Stimulated activated CD8-positive, alpha-beta memory T cell treated with anti-CD3 and anti-CD28 coated beads, Interleukin-15, amount 100 ng/mL, for 48 hours (primary cell): ENCODE measurements at places on chromosomes 3 and 15.

GRCh38 chr3:127775398-127776109 is 46.8 kb downstream of the MGLL start:
- no peak for DNase-seq

DNA sequence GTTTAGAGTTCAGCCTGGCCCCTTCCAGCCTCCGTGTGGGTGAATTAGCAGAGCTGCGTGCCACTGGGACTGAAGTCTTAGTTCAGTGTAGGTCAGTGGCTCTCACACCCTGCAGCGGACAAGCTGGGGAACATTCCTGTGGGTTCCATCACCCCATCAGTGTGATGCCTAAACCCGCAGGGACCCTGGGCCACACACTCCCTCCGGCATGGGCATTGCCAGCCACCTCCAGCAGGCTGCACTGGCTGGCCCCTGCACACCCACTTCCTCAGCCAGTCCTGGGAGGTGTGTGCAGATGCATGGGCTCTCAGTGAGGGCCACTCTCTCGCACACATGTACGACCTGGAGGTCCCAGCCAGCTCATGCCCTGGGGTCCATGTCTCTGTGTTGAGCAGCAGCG is 32.1 kb upstream of the TOPBP1 start:
- DNase-seq: no peak

DNA sequence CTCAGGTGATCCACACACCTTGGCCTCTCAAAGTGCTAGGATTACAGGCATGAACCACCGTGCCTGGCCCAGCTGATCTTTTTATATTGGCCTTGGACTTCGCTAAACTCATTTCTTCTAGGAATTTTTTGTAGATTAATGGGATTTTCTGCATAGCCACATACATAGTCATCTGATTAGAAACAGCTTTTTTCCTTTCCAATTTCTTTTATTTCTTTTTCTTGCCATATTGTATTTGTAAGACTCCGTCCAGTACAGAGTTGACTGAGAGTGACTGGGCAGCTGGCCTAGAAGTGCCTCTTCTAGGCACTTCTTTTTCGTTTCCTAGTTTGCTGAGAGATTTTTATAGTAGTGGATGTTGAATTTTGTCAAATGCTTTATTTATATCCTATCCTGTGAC is 37.4 kb downstream of the ARIH1 start:
- no peak for DNase-seq

DNA sequence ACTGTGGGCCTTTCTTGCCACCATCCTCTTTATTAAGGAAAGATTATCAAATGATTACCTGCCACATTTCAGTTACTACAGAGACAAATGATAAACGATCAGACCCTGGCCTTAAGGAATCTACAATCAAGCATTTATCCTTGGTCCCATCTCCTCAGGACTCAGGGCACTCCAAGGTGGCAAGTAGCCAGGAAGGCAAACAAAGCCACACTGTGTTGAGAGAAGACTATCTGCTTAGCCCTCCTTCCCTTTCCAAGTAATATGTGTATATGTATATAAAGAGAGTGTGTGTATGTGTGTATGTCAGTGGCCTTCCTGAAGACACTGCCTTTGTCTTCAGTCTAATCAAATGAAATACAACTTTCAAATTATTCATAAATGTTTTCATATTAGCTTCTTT is 490.1 kb upstream of the ATP11B start:
- no peak for DNase-seq

DNA sequence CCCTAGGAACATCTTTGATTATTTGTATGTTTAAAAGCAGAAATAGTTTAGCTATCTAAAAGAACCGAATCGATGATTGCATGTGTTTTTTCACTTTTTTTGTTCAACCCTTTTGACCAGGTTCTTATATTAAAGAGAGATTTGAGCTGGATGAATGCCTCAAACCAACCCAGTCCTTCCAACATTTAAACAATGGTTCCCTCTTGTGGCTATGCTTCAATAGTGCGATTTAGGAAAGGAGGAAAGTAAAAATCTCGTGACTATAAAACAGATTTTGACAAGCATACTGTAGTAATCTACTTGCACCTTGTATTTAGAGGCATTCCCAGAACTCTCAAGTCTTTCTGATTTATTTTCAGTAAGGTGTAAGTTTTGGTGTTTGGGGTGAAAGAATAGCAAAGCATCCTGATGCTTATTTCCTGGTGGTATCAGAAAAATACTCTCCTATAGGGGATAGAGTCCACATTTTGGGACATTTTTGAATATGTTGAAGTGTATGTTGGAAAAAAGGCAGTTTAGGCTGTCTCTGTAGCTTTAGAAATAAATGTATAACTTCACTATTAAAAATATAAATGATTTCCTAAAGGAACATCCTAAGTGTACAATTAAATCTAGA is 159.6 kb upstream of the KCNH8 start:
- DNase-seq: no peak

GRCh38 chr15:56659197-56659596 is 74.1 kb downstream of the ZNF280D start:
- no peak for DNase-seq

DNA sequence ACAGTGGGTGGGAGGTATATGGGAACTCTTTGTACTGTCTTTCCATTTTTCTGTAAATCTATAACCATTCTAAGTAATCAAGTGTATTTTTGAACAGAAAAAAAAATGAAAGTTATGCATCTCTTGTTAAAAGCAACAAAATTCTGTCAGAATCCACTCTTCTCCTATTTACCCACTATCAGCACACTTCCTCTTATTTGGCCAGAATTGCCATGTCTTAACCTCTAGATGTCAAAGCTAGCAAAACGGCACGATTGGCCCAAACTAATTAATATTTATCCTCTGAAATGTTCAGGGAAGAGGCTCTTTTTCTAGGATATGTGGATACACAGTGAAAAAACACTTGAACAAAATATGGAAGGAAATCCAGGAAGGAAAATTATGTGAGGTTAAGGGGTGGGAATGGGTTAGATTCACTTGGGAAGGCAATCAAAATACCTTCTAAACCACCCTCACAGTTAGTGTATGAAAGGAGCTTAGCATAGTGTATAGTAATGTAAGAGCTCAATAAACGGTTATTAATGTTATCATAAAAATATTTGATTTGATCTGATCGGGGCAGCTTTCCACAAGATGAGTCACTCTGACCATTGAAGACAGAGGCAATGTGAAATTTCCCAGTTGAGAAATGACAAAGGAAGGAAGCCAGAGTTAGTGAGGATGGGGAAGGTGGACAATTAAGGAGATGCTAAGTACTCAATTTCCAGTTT is 20.1 kb upstream of the TGFBR2 start:
- no peak for DNase-seq

GRCh38 chr3:197083486-197083885 is 53.9 kb upstream of the MELTF start:
- peak; percentile 6 for DNase-seq

DNA sequence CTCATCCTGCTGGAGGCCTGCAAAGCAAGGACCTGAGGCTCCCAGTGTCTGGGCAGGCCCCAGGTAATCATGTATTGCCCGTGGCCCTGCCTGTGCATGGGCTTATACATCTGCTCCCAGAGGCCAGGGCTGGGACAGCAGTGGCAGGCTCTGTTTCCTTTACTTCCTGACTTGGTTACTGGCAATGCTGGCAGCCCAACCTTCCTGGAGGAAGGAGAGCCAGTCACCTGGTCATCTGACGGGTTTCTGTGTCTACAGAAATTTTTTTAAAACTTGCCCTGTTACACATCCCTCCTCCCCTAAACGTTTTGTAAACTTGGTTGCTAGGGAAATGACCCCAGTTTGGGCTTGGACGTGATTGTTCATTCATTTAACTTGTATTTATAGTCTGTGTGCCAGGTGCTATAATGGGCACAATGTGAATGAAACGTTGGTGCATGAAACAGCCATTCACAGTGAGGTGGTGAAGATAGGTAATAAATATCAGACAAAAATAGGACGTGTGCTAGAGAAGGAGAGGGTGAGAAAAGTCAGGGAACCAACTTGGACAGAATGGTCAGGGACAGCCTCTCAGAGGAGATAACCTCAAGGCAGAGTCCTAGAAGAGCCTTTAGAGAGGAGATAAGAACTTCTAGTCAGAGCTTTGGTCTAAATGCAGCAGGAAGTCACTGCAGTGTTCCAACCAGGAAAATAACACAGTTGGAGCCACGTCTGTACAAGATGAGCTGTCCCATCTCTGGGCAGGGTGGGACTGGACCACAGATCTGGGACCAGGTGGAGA is 14.1 kb downstream of the TEX264 start:
- no peak for DNase-seq

- DNase-seq: no peak
These were observed 234.7 kb upstream of the ZPLD1 start for GRCh38 chr3:102200126-102200525.

- DNase-seq: no peak
These were observed 83.1 kb downstream of the RETNLB start for GRCh38 chr3:108673988-108674661.

GRCh38 chr15:84633311-84634227 is 20.5 kb downstream of the WDR73 start:
- DNase-seq: peak; percentile 56

GRCh38 chr15:77533578-77534430 is 98.9 kb downstream of the LINGO1 start:
- no peak for DNase-seq

DNA sequence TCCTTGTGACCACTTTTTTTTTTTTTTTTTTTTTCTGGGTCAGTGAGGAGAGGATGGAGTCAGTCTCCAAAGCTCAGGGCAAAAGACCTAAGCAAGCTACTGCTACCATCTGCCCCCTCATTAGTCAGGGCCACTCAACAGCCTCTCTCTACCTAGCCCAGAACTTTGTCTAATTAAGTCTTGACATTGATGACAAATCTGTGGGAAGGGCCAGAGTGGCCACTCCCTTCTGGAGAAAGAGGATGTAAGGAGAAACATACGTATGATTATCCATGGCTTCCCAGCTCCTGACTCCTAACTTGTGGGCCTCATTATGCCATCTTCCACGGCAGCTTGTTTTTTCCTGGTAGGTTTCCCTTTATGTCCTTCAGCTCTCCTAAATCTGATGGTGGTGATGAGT is 37.9 kb downstream of the NR1I2 start:
- DNase-seq: no peak

DNA sequence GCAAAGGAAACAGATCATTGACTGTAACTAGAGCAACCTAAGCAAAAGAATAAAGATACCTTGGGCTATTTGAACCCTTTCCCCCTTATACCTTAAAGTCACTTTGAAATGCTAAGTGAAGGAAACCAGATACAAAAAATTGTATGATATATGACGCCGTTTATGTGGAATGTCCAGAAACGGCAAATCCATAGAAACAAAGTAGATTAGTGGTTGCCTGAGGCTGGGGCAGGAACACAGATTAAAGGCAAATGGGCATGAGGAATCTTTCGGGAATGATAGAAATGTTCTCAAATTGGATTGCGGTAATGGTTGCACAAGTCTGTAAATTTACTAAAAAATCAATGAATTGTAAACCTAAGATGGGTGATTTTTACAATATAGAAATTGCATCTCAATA is 160.1 kb upstream of the CCDC54 start:
- DNase-seq: no peak

DNA sequence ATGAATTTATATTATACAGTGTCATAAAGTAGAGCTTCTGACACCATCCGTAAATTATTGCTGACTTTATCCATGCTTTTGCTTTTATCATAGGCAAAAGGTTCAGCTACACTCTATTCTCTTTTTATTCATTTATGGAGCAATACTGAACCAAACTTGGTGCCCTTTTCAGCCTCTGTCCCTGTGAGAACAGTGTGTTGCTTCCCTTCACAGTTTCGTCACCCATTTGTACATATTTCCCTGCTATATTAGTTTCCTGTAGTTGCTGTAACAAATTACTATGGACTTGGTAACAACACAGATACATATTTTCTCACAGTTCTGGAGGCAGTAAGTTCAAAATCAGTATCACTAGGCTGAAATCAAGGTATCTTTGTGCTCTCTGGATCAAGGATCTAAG is 2.8 kb upstream of the RPL24 start:
- DNase-seq: no peak

GRCh38 chr3:13070391-13071070 is 2.7 kb downstream of the IQSEC1 start:
- DNase-seq: no peak

- no peak for DNase-seq
These were observed 63.2 kb downstream of the MAGEF1 start for GRCh38 chr3:184648636-184649035.

DNA sequence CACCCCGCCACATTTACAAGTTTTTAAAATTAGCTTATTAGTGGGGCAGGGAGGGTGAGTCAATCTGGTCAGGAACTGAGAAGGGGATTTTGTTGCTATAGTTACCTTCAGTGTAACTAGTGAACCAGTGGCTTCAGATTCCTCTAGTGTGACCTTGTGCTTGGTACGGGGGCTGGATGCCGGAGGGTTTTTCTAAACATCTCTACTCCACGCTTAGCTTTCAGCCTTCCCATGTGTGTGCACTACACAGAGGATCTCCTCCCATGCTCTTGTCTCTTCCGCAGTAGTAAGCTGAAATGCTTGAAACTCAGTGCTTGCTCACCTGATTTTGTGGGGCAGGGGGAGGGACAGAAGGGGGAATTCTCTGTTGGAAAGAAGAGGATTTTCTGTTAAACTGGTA is 67.9 kb upstream of the AKAP13 start:
- DNase-seq: no peak

- no peak for DNase-seq
These were observed 62.0 kb downstream of the ZNF445 start for GRCh38 chr3:44415421-44415820.

DNA sequence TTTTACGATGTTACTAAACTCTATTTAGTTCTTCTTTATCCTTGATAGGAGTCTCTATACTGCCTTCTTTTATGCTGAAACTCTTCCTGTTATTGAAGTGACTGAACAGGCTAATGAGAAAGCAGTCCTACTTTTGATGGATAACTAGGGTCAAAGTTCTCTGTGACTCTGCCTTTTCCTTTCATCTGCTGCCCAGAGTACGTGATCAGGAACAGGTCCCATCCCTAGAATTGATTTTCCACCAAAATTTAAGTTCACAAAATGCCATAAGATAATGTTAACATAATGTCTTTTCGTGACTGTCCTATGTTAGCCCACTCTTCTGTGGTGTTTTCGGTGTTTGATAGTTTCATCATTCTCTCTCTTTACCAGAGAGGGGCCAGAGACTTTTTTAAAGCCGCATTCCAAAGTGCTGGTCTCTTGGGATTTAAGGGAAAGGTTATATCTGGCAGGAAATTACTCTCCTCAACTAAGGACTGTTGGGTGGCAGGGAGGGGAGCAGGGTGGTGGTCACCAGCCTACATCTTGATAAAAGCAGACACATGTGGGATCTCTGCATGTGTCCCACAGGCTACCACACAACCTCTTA is 50.3 kb upstream of the PLXND1 start:
- DNase-seq: no peak
